Glomerular endothelial cell (primary cell): ENCODE measurements at places on chromosomes 2 and 18.

GRCh38 chr2:16430846-16431245 lies 234.8 kb downstream of the CYRIA start:
- no peak for DNase-seq

DNA sequence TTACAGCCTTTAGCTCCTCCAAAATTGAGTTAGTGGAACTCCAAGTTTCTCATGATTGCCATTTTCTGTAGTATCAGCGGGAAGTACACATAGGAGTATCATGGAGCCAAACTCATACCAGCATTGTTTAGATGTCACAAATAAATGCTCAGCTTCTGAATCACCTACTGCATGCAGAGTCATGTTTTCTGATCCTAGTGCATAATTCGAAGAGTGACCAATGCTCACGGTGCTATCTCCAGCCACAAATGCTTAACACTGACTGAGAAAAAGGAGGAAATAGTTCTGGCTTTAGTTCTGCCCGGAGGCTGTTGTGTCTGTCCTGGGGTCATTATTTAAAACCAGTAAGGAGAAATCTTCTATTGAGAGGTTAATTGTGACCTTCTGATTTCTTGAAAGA lies 45.4 kb upstream of the LRATD1 start:
- DNase-seq, result no peak

DNA sequence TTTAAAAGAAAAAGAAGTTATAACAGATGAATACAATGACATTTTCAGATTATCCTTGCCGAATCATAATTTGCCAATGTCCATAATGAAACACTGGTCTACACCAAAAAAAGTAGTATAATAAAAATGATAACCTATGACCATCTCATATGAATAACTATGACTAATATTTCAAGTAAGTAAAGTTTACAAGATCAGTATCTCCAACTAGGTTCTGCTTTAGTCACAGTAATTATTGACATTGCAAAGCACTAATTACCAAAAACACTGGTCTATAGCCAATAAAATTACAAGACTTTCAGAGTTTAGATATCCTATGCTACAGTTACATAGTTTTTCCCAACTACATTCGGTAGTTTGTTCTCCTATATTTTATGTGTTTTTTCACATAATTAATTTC lies 136.7 kb downstream of the MEMO1 start:
- no peak for DNase-seq

DNA sequence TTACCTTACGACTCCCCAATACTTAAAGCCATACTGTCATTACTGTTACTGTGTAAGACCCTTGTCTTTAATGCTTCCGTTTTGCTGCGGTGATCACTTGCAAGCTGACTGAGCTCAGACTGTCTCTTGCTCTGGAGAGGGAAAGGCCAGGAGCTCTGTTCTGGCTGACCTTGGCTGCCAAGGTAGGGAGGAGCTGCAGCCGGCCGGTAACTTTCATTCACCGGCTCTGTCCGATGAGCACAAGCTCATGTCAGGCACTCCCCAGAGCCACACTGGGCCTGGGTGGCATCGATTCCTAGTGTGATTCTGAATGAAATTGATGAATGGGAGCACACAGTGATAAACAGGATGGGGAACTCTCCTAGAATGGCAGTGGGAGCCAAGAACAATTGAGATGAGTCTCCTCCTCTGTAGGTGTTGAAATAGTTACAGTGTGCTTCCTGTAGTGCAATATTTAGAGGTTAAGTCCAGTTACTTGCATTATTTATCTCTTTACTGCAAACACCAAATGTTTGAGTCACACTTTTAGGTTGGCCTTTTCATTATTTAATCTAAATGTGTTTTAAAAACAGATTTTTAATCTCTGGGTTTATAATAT lies 100.9 kb downstream of the ATP9B start:
- no peak for DNase-seq

- DNase-seq, result no peak
These were observed 1.6 kb downstream of the ABCA12 start for GRCh38 chr2:215136669-215137328.

GRCh38 chr2:220785178-220785577 lies 786.9 kb downstream of the EPHA4 start:
- no peak for DNase-seq

DNA sequence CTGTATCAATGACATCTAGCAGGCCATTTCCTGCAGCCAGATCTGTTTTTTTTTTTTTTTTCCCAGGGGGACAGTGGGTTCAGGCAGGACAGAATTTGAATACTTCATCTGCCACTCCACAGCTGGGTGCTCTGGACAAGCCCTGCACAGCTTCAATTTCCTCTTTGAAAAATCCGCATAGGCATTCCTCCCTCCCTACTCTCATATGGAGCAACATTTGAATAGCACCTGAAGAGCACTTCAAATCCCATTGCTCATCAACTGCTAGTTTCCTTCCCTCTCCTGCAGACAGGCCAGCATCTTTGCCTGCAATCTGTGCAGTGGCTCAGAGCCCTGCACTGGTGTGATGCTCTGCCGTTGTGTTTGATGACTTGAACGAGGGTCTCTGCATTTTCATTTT lies 326.3 kb downstream of the TSN start:
- no peak for DNase-seq

DNA sequence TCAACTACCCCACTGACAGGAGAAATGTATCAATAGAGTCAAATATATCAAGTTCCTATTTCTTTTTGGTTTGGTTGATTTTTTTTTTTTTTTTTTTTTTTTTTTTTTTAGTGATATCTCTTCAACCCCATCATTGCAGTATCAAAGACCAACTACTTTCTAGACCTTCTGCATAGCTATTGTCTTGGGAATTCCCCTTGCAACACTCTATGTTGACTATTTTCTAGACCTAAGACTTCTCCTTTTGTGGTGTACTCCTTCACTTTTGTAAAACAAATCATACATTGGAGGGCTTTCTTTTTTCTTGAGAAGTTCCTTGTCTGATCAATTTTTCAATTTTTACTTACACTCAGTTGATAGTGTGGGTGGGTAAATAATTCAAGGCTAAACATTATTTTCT lies 46.5 kb upstream of the NR4A2 start:
- no peak for DNase-seq

DNA sequence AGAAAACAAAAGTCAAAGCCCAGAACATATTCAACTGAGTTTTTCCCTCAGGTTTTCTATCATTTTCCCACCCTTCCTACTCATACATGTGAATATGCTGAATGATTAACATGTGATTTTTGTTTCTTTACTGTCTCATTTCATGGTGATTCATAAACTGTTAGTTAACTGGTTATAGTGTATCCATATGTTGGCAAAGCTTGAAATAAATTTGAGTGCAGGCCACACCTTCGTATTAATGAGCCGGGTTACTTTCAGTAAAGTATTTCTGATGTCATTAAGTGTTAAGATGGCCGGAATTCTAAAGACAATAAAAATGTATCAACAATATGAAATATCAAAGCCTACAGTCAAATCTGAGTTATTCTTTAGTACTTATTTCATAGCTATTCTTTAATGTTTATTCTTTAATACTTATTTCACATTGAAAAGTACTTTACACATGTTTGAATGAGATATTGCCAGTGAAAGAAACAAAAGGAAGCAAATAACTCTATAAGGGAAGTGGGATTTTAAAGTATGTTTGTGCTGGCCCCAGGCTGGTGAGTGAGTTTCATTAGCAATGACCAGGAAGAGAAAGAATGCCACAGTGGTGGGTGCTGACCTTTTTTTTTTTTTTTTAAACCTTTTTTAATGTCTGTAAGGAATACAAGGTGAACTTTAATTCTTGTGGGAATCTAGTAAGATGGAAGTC lies 178.6 kb downstream of the NEDD4L start:
- DNase-seq, result no peak

GRCh38 chr2:116467243-116467642 lies 1347.2 kb upstream of the DDX18 start:
- DNase-seq, result no peak

- DNase-seq, result no peak
These were observed 10.7 kb downstream of the RMP24 start for GRCh38 chr18:35983147-35983546.

DNA sequence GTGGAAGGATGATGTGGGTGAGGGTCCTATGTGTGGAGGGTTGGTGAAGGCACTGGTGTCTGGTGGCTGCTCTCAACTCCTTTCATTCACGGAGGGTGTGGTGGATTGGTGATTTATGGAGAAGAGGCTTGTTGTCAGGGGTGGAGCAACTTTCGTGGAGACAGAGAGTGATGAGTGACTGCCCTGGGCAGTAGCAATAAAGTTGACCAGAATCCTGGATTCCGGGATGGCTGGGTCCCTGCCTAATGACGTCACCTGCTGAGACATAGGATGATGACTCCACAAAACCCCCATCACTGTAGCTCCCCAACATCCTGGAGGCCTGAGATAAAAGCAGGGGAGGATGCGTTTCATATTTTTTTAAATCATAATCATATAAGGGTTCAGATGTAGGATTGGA lies 193.0 kb downstream of the ACKR3 start:
- DNase-seq, result no peak

GRCh38 chr2:86616502-86616901 lies 7.2 kb downstream of the RNF103 start:
- DNase-seq, result no peak

DNA sequence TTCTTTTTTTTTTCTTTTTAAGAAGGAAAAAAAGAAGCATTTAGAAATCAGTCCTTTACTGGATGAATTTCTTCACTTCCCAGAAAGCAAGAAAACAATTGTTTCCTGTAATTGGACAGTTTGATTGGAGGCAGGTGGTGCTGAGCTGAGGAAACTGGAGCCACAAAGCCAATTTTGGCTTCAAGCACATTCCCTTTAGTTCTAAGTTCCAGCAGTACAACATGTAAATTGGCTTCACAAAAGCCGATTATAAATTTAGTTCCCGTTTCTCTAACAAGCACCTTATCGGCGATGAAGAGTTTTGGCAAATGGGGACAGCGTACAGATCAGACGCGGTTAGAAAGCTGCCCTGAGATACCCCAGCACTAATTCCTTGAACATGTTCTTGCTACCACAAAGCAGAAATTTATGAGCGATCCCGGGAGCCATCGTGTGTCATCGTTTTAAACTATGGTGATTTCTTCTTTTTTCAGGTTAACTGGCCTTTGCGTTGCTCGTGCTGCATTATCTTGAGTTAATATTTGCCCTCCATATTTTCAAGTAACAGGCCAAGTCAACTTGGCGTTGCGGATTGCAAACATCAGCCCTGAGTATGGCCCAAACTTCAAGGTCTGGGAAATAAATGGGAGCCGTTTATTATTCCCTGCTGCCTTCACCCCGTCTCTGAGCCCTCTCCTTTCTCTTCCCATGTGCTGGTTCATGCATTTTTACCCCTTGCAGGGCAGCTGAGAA lies 190.4 kb upstream of the ID2 start:
- DNase-seq, result no peak

GRCh38 chr18:48402953-48403352 lies 6.2 kb downstream of the ZBTB7C start:
- no peak for DNase-seq

GRCh38 chr18:32422978-32423740 lies 47.5 kb downstream of the GAREM1 start:
- no peak for DNase-seq

GRCh38 chr2:40244675-40245074 lies 207.2 kb downstream of the SLC8A1 start:
- DNase-seq, result peak; percentile 39

DNA sequence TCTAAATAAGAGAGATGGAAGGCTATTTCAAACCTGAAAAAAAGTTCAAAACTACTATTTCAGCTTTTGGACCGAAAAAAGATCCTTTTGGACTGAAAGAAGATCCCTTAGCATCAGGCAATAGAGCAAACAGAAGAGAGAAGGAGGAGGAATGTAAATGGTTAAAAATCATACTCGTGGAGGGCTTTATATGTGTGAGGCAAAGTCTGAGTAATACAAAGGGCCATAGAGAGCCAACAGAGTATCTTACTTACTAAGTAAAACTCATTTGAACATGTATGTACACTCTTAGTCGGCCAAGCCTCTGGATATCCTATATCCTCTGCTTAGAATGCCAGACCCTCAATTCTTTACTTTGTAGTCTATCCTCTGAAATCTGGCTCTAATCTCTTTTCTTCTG lies 55.7 kb downstream of the ITSN2 start:
- no peak for DNase-seq

DNA sequence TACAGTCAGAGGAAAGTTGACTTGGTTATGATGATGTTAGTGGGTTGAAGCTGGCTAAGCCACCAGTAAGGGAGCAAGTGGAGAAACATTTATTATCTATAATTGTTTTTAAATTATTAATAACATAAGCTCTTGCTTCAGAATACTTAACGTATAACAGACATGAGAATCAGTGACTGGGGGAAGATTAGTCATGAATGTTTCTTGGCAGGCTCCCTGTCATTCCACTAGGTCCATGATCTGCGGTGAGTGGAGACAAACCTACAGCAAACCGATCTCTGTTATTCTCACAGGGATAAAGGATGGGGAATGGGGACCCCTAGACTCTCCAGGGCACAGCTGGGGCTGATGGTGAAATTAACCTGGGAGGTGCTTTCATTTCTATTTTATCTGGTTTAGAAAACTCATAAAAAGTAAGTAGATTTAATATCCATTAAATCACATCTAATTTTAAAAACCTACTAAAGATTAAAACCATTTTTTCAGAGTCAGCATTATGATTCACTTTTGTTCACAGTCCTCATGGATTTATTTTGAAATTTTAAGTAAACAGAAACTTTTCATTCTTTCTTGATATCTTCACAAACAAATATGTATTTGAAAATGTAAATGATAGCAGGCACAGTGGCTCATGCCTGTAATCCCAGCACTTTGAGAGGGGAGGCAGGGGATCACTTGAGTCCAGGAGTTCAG lies 420.3 kb downstream of the PTPRM start:
- no peak for DNase-seq

GRCh38 chr18:10228326-10228725 lies 226.1 kb upstream of the APCDD1 start:
- no peak for DNase-seq

GRCh38 chr2:118954297-118955060 lies 12.5 kb downstream of the MARCO start:
- no peak for DNase-seq

GRCh38 chr2:129734343-129735034 lies 245.0 kb upstream of the RAB6C start:
- DNase-seq, result no peak

DNA sequence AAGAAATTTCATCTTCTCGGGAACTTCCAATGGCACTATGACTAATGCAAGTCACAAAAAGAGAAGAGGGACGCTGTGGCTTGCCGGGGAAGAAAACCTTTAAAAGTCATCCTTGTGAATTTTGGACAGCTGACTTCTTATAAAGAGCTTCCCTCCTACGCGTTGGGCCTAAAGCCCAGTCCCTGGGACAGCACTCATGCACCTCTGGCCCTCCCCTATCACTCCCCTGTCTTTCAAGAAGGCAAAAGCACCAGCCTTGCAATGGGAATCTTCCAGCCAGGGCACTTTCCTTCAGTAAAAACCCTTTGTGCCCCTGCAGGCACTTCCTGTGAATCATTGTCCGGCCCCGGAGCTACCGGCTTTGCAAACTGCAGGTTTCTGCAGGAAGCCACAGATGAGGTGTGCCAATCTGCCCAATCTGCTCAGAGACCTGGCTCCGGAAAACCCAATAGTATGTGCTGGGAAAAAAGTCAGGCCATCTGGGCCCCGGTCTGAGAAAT lies 7.1 kb downstream of the MREG start:
- DNase-seq, result no peak

DNA sequence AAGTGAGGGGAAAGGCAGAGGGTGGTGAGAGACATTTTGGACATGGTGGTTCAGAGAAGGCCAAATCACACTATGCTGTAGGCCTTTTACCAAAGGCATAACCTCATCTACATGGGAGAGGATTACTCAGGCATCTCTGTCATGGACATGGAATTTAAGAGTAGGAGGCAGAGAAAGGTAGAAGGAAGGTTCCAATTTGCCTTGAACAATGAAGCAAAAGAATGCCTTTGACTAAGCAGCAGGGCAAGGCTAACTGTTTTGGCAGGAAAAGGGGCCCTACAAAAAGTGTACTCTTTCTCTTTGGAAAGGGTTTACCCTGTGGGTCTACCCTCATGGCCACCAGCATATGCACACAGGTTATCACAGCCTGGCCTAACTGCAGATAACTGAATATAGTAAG lies 45.6 kb upstream of the RNU4ATAC start:
- no peak for DNase-seq
